ENCODE measurements at places on chromosomes 5 and 9.

DNA sequence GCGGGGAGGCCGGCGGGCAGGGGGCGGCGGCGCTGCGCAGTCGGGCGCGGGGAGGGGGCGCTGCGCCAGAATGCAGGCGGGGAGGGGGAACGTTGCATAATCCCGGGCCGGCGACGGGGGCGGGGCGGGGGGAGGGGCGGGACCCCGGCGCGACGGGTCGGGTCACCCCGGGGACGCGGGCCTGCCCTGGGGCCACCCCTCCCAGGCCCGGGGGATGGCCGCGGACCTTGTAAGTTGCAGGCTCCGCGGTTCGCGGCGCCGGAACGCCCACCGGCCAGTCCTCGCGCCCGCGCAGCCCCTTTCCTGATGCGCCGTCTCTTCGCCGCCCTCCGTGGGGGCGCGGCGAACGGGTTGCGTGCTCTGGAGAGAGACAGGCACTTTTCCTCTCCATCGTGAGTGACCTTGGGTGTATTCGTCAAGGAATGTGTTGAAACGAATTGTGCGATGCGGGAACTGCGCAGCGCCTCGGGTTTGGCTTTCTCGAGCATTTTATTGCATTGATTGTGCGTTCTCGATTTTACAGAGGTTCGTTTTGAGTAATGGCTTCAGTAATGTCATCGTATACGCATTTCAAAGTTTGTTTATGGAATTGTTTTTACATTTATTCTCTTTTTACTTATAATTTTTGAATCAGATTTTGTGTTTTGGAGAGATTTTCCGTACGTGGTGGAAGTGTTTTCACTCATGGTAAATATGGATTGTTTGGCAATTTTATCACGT is 802 bp downstream of the SPIN1 start:
- DNase-seq = peak; percentile 47

- DNase-seq = no peak
These were observed 24.2 kb upstream of the HAND1 start for GRCh38 chr5:154502180-154502579.

DNA sequence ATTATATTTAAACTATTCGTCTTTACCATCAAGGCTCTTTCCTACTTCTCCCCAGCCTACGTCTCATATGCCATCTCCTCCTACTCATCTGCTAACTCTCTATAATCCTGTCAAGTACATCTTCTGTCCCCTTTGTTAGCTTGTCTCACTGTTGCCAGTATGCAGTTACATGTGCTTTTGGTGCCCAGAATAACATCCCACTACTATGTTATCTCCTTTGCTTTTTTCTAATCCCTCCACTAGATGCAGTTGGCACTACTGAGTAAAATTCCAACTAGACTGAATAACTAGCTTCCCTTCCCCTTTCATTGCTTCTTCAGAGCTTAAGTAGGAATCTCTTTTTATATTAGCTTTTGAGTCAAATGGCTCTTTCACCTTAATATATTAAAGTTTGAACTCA is 3.0 kb upstream of the ARRDC3 start:
- DNase-seq = no peak

- no peak for DNase-seq
These were observed 929.5 kb upstream of the C9orf72 start for GRCh38 chr9:28502741-28503140.

- no peak for DNase-seq
These were observed at the start of gene ZNF618 for GRCh38 chr9:113876151-113876992. Gene ZNF618 (plus strand): TSS chr9:113876309. CDS start chr9:113876381, 72 bp downstream.

- no peak for DNase-seq
These were observed 19.2 kb downstream of the RNF180 start for GRCh38 chr5:64184832-64185231.

GRCh38 chr5:95712347-95712958 is 18.7 kb upstream of the RHOBTB3 start:
- no peak for DNase-seq

DNA sequence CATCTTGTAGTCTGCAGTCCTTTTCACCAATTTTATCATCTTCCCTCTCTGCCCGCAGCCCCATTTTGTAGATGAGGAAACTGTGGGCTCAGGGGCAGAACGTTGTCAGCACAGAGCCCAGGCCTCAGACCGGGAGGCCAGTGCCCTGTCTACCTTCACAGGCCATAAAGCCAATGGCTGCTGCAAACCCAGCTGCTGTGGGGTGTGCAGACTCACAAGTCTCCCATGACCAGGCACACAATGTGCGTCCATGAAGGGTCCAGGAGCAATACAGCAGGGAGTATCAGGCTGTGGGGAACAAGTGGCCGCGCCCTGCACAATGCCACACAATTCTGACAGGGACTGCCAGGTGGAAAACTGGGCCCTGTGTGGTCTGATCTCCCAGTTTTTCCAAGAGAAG is 71.0 kb downstream of the COL23A1 start:
- no peak for DNase-seq

- DNase-seq = no peak
These were observed 57.4 kb upstream of the SPRY4 start for GRCh38 chr5:142382186-142382585.
